Activated naive CD8-positive, alpha-beta T cell treated with anti-CD3 and anti-CD28 coated beads, Interleukin-2, amount 10 ng/mL, durations not matched to agents 7 days and 5 days (primary cell): ENCODE measurements at places on chromosomes 2 and 18. TPM values are rescaled to one million over a fixed set of nuclear protein-coding genes. Genes with fewer than 3 reads are reported as not detected.

DNA sequence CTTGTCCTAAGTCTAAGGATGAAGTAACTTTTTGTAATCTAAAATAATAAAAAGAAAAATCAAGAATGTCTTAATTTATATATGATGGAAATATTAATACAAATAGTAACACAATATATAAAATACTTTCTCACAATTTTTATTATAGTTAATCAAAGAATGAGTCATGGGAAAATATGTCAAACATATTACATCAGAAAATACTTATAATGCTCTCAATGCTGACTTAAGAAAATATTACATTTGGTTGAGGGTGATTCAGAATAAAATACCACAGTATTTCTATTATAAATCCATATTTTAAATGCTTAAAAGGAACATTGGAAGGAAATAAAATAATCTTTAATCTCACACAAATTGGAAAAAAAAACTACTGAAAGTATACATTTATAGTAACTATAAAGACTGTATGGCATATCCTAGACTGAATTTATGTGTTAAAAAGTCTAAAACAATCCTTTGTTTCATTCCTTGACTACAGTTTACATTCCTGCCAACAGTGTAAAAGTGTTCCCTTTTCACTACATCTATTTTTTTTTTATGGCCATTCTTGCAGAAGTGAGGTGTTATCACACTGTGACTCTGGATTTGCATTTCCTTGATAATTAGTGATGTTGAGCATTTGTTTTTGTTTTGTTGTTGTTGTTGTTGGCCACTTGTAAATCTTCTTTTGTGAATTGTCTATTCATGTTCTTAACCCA is 1573.5 kb upstream of the ACVR2A start:
- no peak for DNase-seq

GRCh38 chr2:229287823-229288222 is 16.7 kb upstream of the PID1 start:
- no peak for DNase-seq

DNA sequence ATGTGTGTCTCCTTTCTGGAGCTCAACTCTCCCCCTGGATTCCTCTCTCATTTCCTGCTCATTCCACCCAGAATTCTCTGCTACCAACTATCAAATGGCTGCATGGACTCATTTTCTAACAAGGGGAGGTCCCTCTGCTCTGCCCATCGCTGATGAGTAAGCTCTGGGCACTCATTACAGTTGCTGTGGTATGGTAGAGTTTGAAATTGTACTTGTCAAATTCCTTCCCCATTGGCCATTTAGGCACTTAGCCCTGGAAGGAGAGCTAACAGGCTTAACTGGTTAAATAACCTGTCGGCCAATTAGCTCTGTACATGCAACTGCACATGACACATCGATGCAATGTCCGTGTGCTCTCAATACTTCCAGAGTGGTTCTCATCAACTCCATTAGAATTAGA is 20.4 kb downstream of the COL6A3 start:
- no peak for DNase-seq

DNA sequence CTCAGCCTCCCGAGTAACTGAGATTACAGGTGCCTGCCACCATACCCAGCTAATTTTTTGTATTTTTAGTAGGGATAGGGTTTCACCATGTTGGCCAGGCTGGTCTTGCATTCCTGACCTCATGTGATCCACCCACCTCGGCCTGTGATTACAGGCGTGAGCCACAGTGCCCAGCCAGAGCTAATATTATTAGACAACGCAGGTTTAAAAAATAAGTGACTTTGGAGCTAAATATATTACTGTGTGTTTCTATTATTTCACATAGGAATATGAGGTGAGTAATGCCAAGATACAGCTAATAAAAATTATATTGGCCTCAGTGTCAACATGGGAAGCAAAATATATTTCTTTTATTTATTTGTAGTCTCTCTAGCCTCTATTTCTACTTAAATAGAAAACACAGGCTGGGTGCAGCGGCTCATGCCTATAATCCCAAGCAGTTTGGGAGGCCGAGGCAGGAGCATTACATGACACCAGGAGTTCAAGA is 120.2 kb downstream of the C2orf74 start:
- no peak for DNase-seq

- DNase-seq, result no peak
Observed at GRCh38 chr18:3979024-3979423, 476.1 kb downstream of the DLGAP1 start.

GRCh38 chr2:176182671-176183070 is 5.8 kb upstream of the HOXD1 start:
- DNase-seq, result no peak

DNA sequence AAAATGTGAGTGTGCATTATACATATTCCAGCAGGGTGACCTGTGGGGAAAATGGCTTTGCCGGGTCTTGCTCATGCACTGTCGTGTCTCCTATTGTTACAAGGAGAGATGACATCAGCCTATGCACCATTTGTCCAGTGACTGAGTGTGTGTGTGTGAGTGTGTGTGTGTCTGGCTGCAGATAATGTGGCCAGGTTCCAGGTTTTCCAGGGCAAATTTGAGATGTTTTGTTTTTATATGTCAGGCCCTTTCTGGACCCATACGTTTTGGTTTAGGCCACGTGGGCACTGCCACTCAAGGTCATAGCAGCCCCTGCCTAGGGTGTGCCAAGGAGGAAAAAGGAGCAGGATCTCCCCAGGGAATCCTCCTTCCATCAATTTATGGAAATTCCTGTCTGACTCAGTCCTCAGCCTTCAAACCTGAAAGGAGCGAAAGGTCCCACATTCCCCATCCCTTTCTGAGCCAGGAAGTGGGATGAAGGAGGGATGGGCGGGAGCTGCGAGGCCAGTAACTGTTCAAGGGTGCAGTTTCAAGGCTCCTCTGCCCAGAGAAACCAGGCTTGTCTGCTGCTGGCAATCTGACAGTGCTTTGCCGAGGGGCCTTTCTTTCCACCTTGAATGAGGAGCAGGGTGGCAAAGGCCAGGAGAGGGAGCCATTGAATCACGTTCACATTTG is 93.0 kb upstream of the SMAD2 start:
- no peak for DNase-seq

- DNase-seq, result no peak
Observed at GRCh38 chr2:88197732-88198131, 27.6 kb downstream of the THNSL2 start.

- no peak for DNase-seq
Observed at GRCh38 chr2:30684996-30685395, 122.2 kb downstream of the CAPN13 start.

- no peak for DNase-seq
Observed at GRCh38 chr2:172256886-172257285, 154.2 kb upstream of the DLX2 start.

- DNase-seq, result no peak
Observed at GRCh38 chr18:8858888-8859511, 153.6 kb downstream of the MTCL1 start.

GRCh38 chr2:233821196-233821595 is 33.1 kb downstream of the HJURP start:
- DNase-seq, result no peak

GRCh38 chr18:79770501-79770815 is 27.3 kb upstream of the KCNG2 start:
- no peak for DNase-seq

DNA sequence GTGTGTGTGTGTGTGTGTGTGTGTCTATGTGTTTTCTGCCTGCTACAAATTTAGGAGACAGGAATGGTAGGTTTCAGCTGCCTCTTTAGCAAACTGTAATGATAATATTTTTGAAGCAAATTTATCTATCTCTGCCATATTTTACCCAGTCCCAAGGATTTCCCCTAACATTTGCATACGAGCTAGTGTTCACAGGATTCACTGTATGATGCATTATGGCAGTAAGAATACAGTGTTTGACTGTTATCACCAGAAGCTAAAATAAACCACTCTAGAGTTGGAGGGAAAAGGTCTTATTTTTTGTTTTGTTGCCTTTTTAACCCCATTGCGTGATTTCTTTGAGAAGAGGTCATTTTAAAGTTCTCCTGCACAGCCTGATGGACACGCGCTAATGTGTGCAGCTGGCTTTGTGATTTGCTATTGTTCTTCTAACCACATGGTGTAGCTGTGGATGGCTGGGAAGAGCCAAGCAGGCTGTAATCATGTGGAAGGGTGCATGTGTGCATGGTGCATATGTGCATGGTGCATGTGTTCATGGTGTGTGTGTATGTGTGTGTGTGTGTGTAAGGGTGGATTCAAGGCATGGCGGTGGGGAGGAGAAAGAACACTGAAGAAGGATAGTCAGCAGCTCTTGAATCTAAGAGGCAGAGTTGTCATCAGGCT is 62.4 kb downstream of the PLB1 start:
- DNase-seq, result no peak

The TUBA3D gene
- total RNA-seq, result not detected

The NAT8 gene
- not detected for total RNA-seq

The CCDC74B gene
- 1.5 TPM for total RNA-seq

The SPP2 gene
- not detected for total RNA-seq

The VAPA gene
- total RNA-seq, result 129 TPM
